ENCODE measurements at places on chromosomes 6 and 20.

DNA sequence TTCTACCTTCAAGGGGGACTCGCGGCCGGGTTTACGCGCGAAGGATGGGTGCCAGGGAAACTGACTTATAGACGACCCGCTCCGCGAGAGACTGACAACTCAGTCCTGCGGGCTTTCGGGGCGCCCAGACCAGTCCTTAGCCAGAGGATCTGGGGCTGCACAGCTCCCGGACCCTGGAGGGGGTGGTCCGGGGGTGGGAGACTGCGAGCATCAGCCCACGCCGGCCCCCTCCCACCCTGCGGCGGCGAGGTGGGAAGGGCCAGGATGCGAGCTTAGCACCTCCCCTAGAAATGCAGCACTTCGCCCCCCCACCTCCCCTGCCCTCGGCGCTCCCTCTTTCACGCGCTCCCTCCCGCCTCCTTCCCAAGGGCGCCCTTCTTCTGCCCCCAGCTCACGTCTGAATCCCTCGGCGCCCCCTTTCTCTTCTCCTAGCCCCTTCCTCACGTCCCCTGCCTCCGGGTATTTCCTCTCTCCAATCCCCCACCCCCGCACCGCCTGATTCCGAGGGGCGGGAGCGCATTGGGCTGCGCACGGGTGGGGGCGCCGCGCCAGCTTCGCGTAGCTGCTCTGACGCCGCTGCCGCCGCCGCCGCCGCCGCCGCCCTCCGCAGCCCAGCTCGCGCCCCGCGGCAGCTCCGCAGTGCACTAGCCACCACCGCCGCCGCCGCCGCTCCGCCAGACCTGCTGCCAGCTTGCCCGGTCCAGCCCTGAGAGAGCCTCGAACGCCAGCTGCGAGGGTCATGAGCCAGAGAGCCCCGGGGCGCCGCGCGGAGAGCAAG is at the start of gene SLC32A1:
SLC32A1 (plus strand) TSS at position 639 of the 778 bp plus-strand sequence. CDS start 239 bp downstream, outside the sequence.
- no peak for DNase-seq

- no peak for DNase-seq
Observed at GRCh38 chr6:31094389-31094881, 17.9 kb downstream of the C6orf15 start.

- no peak for DNase-seq
Observed at GRCh38 chr20:59016795-59017492, 2.3 kb upstream of the TUBB1 start.

GRCh38 chr6:166563805-166564204 is 22.7 kb downstream of the RAMACL start:
- no peak for DNase-seq

DNA sequence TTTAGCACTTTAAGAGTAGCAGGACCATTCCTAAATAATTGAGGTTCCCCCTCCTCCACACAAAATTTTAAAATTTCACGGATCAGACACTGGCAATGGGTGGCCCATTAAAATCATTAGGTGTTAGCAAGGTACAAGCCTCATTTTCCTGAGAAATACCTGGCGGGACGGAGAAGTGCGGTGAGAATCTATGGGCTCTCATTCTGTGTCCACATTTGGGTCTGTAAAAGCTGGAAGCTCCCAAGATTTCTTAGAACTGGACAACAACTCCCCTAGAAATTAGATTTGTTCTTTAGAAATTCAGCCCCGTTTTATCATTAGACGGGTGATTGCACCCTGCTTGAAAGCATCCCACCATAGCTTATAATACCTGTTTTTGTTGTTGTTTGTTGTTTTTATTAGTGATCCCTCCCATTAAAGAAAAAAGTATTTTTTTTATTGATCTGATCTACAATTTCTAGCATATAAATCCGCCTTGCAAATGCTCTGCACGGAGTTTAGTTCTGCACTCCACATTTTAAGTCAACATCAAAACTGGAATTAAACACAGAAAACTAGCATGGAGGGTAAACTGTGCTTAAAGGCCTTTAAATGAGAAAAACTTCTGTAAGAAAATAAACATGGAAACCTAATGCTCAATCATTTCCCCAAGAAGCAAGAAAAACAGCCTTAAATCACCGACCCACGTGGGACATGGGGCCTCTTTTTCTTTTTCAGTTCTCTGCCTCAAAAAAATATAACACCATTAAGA is 5.7 kb downstream of the SIM1 start:
- DNase-seq: no peak

GRCh38 chr20:33411242-33411641 is 9.9 kb upstream of the CDK5RAP1 start:
- DNase-seq: no peak

Data from stimulated activated CD8-positive, alpha-beta memory T cell treated with anti-CD3 and anti-CD28 coated beads, Interleukin-15, amount 100 ng/mL, for 4 hours (primary cell).